ENCODE measurements at places on chromosomes 11 and 22. TPM values are rescaled to one million over a fixed set of nuclear protein-coding genes. Genes with fewer than 3 reads are reported as not detected.

DNA sequence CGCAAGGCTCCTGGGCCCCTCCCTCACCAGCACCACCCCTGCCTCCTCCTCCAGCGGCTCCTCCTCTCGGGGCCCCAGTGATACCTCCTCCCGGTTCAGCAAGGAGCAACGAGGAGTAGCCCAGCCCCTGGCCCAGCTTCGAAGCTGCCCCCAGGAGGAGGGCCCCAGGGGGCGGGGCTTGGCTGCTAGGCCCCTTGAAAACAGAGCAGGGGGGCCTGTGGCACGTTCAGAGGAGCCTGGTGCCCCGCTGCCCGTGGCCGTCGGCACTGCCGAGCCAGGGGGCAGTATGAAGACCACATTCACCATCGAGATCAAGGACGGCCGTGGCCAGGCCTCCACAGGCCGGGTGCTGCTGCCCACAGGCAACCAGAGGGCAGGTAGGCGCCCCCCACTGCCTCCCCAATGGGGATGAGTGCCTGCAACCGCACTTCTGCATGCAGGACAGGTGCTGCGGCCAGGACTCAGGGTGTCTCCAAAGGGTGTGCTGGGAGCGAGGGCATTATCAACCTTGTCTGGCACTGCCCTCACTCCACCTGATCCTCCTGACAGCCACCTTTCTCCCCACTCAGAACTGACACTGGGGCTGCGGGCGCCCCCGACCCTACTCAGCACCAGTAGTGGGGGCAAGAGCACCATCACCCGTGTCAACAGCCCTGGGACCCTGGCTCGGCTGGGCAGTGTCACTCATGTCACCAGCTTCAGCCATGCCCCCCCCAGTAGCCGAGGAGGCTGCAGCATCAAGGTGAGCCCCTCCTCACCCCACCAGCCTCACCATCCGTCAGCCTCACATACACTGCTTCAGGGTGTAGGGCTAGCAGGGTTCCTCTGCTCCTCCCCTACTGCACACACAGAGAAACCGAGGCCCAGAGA lies 10.2 kb downstream of the SMTN start:
- DNase-seq = peak; percentile 70

DNA sequence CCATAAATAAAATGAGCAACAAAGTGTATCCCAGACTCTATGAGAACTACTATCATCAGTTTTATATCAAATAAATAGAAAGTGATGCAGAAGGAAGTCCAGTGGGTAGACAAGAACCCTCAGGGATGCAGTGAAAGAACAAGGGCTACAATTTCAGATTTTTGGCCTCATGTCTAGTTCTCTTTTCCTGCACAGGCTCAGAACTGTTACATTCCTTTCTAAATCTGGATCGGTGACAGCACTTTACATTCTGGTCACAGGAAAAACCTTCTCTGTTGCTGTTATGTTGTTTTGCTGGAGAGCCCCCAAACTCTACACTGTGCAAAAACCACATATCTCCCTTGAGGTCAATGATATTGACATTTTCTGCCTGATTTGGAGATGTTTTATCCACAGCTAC lies 108.8 kb upstream of the ANO5 start:
- no peak for DNase-seq

DNA sequence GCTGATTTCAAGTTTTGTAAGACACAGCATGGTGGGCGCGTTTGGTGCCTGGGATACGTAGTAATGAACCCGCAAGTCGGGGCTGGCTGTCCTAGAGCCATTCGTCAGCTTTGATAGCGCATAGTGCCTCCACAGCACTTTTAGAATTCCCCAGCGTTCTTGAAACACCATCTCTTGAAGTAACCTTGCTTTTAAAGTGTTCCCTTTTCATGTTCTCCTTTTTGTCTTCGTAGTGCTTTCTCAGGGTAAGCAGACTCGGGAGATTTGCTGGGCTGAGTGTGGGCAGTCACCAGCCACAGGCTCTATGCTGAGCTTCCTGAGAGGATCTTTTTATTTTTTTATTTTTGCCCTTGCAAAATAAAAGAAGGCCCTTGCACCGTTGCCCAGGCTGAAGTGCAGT lies 39.6 kb upstream of the CTTN start:
- DNase-seq = no peak

- DNase-seq = no peak
Measured at GRCh38 chr11:29280452-29280851, 736.4 kb downstream of the KCNA4 start.

DNA sequence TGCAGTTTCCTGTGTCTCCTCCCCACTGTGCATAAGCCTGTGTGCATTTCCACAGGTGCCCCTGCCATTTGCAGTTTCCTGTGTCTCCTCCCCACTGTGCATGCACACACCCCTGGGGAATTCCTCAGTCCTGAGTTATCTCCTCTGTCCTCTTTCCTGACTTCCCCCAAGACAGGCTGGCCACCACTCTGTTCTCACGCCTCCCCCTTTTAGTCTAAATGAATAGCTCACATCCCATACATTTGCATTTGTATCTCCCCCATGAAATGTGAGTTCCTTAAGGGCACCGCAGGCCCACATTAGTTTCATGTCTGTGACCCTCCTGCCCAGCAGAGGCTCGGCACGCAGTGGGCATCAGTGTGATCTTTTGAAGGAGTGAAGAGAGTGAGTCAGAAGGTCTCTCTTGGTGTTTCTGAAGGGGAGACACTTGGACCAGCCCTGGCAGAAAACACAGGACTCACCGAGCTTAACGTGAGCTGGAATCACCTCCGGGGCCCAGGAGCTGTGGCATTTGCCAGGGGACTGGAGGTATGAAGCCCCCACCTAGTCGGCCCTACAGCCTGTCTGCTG lies 6.2 kb downstream of the LRRC74B start:
- DNase-seq = peak; percentile 18

- no peak for DNase-seq
Measured at GRCh38 chr11:112270551-112271180, 10.0 kb upstream of the PLET1 start.

DNA sequence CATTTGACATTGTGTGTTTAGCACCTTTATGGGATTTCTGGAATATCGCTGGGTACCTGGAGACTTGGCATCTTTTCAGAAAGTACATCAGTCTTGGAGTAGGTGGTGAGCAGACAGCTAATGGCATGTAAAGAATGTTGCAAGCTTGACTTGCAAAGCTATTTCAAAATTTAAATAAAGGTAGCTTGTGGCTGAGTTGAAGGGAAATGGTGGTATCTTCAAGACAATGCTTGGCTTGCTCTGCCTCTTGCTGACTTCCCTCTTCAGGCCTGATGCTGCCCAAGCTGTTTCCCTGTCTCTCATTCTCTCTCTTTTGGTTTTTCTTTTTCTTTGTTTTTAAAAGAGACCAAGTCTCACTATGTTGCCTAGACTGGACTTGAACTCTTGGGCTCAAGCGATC lies 13.2 kb downstream of the ZNRF3 start:
- no peak for DNase-seq

FAM180B gene
- 0.21 TPM for total RNA-seq

SMTNL1 gene
- total RNA-seq = not detected

OR8K5 gene
- total RNA-seq = not detected

B3GAT1 gene
- total RNA-seq = 0.05 TPM

PARVB gene
- total RNA-seq = 95.8 TPM

MOGAT2 gene
- 0.27 TPM for total RNA-seq

All from heart left ventricle (tissue), 16 donors.